ENCODE measurements at places on chromosomes 13 and 19.

- DNase-seq, result peak; percentile 22
Measured at GRCh38 chr13:74288361-74288911, 154.2 kb upstream of the KLF12 start.

DNA sequence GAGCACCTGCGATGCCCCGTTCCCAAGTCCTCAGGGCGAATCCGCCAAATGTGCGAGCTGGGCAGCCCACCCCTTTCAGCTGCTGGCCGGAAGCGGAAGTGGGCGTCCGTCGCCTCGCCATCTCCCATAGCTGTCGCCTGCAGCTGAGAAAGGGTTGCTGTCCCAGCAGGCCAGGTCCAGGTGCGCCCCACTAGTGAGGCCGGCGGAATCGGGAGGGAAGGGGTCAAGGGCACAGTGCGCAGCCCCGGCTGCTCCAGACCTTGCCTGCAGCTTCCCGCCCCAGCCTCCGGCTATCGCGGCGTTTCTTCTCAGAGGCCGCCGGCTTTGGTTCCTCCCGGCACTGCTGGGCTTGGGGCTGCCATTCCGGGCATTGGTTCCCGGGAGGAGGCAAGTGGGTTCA is at the start of gene ZNF177:
Gene ZNF177, plus strand, starts transcription at position 109 of the 400 bp plus-strand sequence. CDS start 15,299 bp downstream, outside the sequence.
- no peak for DNase-seq

DNA sequence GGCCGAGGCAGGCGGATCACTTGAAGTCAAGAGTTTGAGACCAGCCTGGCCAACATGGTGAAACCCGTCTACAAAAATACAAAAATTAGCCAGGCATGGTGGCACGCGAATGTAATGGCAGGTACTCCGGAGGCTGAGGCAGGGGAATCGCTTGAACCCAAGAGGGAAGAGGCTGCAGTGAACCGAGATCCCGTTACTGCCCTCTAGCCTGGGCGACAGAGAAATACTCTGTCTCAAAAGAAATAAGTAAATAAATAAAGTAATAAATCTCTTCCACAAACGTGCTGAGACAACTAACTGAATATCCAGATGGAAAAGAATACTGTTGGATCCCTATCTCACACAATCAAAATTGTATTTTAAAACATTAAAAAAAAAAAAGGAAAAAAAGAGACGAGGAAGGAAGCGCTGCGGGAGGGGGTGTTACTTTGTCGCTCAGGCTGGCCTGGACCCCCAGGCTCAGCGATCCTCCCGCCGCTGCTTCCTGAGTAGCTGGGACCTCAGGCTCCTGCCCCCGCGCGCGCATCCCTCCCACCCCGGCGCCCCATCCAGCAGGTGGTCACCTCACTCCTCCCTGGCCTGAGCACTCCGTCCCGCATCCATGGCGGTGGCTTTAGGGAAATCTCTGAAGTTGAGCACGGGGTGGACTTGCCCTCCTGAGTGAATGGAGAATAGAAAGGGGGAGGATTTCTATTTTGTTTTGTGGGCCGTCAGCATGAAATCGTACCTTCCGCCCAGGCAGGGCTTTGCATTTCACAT is 628 bp upstream of the ZNF813 start:
- DNase-seq, result no peak

GRCh38 chr13:71621174-71622124 is 245.6 kb downstream of the DACH1 start:
- DNase-seq, result no peak

DNA sequence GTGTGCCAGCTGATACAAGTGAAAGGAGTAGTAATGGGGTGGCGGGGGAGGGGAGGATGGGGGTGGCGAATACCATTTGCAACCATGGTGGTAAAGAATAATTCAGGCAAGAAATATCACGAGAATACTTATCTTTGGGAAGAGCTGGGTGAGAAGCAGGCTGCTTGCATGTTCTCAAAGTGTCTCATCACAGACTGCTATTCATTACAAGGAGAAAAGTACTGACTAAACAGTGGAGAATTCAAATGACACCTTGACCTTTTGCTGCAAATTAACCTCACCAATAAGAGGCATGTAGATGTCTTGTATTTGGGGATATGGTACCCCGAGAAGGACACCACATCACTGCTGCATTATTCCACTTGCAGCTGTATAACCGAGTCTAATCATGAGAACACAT is 585.7 kb upstream of the GPC6 start:
- DNase-seq, result no peak

DNA sequence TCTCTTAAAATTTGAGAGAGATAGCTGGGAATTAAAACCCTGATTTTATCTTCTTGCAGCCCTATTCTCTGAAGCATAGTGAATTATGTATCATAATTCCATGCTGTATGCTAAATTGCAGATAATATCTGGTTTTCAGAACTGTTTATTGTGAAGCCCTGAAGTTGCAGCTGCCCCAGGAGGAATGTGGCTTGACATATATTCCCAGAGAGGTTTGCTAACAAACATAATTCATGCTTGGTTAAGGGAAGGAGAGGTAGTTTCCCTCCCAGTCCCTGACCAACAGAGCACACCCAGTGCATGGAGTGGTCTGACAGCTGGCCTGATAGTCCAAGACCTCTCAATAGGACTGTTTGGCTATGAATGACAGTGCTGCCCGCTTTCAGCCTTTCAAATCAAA is 500.6 kb upstream of the MIR17HG start:
- no peak for DNase-seq

DNA sequence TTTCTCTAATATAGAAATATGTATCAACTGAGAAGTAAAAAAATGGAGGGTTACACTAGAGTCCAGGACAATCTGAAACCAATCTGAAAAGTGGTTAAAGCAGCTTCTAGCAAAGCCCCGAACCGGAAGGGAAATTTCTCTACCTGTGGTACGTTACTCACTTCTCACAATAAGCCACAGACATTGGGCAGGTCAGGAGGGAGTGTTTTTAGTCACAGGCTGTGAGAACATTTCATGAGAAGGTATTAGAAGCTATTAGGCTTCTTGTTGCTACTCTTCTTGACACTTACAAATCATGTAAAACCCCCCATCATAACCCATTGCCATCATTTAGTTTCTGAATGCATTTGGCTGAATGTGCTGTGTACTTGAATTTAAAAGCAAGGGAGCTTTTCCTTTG is 120.9 kb downstream of the NUFIP1 start:
- DNase-seq, result no peak

DNA sequence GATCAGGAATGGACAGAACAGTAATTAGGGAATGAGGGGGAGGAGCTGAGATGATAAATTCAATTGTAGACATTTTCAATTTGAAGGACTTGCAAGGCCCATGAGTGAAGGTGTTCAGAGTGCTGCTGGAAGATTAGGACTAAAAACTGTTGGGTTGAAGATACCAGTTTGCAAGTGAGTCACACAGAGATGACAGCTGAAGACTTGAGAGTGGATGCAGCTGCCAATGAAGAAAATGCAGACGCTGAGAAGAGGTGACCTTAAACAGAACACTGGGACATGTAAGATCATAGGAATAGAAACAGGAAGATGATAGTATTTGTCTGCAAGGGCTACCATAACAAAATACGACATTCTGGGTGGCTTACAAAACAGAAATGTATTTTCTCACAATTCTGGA is 1716.5 kb upstream of the SLC10A2 start:
- no peak for DNase-seq

DNA sequence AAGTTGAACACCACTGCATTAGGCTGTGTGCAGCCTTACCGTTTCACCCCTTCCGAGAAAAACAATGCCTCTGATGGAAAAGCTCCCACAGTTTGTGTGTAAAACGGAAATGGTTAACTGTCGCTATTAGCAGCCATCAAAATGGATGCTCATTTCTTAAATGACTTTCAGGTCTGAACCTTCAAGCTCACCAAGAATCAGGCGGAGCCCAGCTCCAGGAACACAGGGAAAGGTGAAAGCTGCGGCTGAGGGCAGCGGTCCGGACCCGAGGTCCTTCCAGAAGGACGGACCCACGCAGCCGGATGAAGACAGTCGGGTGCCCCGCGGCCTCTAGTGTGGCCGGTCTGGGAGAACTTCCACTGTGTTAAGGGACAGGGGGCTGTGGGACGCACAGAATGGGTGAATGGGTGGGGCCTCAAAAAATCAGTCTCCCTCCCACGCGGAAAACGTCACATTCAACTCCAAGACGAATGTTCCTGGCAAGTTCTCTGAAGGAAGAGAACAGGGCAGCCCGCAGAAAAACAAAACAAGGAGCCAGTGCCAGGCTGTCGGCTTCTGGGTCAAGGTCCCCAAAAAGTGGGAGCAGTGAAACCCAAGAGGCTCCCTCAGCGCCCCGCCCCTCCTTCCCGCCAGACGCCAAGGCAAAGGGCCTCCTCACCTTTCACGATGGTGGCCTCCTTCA is 4.9 kb downstream of the IRS2 start:
- DNase-seq, result no peak

DNA sequence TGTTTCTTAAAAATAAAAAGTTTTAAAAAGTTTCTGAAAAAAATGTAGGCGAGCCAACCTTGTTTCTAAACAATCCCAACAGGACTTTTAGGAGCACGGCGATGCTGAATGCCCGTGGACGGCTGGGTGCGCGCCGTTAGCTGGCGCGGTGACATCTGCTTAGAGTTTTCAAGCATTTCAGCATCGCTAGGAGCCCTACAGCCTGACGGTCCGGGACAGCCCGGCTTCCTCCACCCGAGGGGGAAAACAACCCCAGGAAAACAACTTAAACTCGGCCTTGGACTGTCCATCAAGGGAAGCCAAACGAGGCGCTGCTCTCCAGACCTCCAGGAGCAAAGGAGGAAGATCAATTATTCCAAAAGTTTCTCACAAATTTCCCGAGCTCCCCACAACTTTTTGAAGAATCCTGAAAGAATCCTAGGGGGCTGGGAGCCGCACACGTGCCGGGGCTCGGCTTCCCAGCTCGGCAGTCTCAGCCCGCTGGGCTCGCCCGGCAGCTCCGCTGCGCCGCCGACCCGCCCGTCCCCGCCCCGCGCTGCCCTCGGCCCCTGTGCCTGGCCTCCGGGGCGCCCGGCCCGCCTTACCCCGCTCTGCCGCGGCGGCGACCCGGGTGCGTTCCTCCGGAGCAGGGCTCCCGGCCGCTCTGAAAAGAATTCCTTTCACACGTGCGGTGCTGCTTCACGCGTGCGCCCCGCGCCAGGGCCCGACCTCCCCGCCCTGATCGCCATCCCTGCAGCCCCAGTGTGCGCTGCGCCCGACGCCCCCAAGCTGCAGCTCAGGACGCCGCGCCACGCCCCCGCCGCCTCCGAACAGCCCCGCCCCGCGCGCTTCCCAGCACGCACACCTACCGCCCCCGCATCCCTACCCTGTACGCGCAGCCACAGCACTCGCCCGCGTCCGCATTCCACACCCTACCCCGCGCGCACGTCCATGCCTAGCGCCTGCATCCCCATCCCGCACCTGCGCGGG is at the start of gene GJA3:
Gene GJA3, minus strand, starts transcription at position 747 of the 969 bp plus-strand sequence. CDS start 17,764 bp downstream, outside the sequence.
- DNase-seq, result peak; percentile 57

GRCh38 chr19:1057176-1057855 is 9.7 kb upstream of the ARHGAP45 start:
- DNase-seq, result no peak

- no peak for DNase-seq
Measured at GRCh38 chr13:73403355-73404120, 344.7 kb downstream of the KLF5 start.

DNA sequence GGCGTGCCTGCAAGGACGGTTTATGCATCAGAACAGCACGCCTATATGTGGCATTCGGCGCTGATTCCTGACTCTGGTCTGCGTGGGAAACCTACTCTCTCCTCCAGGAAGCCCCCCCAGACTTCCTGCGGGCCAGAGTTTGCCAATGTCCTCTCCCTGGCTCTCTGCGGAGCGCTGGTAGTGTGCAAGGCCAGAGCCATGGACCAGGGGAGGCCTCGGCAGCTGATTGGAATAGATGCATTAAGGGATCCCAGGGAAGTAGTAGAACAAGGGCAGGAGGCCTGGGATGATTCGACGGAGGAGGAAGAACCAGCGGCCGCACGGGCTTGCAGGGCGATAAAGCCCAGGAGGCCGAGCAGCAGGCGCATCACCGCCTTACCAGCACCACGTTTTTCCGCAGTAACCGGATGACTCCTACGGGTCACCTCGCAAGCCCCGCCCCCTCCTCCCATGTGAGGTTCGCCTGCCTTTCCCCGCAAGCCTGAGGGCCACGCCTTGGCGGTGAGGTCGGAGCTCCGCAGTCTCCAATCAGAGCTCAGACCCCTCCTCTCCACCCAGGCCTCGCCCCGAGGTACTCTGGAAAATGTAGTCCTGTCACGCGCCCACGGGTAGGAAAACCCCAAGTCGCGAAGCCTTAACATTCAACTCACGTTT is 5.0 kb downstream of the CLEC11A start:
- peak; percentile 92 for DNase-seq
